Posterior cingulate gyrus (tissue), 11 donors: ENCODE measurements at places on chromosomes 6 and 20.

DNA sequence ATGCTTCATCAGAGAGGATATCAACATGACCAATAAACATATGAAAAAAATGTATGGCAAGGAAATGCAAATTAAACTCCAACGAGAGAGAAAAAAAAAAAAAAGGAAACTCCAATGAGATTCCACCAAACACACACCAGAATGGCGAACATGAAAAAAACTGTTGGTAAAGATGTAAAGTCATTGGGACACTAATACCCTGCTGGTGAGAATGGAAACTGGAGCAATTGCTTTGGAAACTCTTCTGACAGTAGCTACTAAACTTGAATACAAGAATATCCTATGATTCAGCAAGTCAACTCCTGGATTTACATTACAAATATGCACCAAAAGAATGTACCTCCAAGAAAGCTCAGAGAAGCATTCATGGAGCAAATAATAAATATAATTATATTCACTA lies 260.7 kb upstream of the ECI2 start:
- DNase-seq, result no peak

DNA sequence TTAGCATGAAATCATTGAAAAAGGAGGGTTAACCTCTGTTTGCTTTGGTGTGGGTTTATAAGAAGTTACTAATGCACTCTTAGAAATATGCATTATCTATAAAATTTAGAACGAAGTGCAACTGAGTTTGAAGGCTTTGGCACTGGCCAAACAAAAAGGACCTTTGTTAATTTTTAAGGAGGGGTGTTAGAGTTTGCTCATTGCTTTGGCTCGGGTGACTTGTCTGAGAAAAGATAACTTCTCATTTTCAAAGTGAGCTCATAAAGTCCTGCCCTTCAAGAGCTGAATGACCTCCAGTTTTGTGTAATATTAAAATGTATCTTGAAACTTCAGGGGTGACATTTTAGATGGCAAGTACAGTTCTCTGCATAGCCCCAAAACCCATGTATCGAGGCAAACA lies 25.9 kb downstream of the NEDD9 start:
- DNase-seq, result no peak

DNA sequence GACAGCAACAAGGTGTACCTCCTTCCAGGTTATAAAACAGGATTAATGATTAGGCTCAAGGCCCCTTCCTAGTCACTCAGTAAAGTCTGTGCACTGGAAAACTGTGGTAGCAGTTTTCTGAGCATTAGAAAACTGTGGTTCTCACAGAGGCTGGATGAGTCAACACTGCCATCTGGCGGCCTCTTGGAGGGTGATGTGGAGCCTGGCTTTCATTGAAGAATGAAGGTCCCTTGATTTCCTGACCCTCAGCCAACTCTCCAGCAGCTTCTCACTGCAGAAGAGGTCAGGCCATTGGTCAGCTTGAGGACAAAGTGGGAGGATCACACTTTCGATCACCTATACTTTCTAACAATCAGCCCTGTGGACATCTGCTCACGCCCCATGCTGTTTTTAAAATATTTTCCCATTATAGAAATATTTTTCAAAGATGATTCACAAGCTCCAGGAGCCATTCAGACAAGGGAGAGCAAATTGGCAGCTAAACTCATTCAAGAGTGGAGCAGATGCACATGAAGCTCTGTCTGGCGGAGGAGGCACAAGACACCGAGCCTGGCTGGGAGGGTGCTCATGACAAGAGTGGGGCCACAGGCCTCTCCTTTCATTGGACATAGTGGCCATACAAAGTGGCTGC lies 23.2 kb downstream of the PSMB1 start:
- DNase-seq, result peak; percentile 81

GRCh38 chr6:39812853-39813533 lies 20.8 kb downstream of the DAAM2 start:
- DNase-seq, result no peak

DNA sequence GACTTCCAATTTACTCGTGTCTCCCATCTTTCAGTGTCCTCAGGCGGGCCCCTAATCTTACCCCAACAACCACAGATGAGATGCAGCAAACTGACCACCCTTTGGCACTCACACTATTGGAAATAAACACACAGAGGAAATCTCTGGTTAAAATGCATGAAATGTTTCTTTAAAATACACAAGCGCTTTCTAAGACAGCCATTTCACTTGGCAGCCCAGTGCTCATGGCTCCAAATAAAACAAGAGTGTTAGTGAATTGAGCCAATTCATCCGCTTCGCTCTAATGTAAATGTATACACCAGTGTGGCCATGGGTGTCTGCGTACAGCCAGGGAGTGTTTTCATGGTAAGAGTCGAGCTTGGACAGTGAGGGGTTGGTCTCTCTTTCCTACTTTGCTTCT lies 282.9 kb downstream of the CLIC5 start:
- no peak for DNase-seq

GRCh38 chr6:112338166-112338709 lies 8.9 kb upstream of the RFPL4B start:
- no peak for DNase-seq

DNA sequence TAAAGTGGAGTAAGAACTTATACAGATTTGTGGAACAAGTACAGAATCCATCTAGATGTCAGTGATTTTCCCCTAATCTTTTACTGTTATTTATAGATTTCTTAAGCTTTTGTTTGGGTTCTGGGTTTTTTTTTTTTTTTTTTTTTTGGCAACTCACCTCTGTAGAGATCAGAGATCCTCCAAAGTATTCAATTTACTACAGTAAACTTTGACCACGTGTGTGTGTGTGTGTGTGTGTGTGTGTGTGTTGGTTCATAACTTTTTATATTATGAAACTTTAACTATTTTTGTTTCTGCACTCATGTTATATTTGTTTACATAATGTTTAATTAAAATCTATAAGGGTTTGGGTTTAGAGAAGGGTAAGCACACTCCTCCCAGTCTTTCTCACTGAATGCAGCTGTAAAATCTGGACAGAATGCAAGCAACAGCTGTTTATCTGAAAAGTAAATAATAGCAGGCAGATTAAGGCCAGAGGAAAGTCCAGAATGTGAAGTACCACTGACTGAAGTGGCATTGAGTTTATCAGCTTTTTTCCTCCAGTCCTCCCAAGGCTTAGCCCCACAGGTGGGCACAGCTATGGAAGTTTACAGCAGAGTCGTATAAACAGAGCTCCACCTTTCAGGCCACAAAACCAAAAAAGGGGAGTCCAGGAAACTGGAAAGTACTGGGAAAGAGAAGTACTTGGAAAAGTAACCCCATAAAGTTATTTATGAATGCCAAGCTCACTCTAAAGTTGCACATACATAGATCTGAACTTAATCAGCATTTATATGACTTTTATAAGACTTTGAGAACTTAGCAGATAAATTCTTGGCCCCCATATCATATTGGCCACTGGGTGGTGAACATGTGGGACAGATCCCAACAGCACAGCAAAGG lies 43.0 kb upstream of the CD2AP start:
- no peak for DNase-seq

GRCh38 chr6:151452750-151453427 lies 963 bp upstream of the RMND1 start:
- DNase-seq, result no peak

GRCh38 chr6:235763-236360 lies 56.4 kb upstream of the DUSP22 start:
- no peak for DNase-seq
